ENCODE measurements at places on chromosomes 13 and 19.

GRCh38 chr19:3830621-3831589 is 37.9 kb downstream of the ZFR2 start:
- DNase-seq = no peak

DNA sequence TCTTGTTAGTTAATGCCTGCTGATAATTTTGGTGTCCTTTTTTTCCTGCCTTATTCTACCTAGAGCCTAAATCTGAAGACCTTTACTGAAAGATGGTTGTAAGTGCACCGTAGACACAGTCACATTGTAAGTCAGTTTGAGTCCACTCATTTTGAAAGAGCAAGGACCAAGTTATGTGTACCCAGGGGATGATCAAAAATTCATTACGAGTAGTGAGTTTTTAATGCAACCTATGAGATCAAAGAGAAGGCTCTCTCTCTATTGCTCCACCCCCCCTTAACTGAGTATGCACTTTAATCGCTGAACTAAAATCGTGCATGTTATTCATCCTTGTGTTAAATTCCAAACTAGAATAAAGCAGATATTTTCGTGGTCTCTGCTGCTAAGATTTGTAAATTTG is 1.8 kb downstream of the RAP2A start:
- DNase-seq = peak; percentile 28

DNA sequence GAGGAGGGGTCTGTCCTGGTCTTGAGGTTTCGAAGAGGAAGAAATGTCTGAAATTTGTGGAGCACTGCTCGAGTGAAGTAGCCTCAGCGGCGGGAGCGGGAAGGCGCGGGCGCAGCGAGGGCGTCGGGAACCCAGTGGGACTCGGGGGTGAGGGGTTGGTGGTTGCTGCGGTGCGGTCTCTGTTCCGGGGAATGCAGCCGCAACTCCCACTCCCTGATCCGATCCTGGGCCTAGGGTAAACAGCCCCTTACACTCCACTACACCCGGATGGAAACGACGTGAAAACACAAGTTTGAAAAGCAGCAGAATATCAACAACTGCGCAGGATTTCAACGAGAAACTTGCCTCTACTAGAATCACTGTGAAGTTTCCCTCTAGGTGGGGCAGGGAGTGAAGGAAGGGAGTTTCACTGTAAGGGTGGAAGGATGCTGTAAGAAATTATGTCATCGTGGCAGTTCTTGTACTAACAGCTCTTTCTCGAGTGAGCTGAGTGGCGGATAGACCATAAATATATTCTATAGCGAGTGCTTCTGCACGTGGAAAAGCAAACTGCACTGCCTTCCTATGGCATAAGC is 2.0 kb upstream of the KLF12 start:
- peak; percentile 69 for DNase-seq

DNA sequence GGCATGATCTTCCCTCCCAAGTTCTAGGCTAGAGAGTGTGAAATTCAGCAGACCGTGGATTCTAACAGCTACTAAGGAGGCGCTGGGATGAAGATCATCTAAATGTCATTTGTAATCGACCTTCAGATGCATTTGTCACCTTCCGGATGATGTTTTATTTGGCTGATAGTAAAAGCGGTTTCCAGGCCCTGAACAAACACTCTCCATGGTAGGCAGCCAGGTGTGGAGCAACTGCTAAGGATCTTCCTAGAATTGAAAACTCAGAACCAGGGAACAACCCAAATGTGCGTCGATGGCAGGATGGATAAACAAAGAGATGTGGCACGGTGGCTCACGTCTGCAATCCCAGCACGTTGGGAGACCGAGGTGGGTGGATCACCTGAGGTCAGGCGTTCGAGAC is 107.2 kb upstream of the CACNA1A start:
- DNase-seq = no peak

GRCh38 chr19:47104680-47105079 is 8.9 kb downstream of the ZC3H4 start:
- no peak for DNase-seq

- DNase-seq = no peak
These were observed 31.9 kb upstream of the USPL1 start for GRCh38 chr13:30585748-30586262.

- DNase-seq = no peak
These were observed 2.9 kb upstream of the FRY start for GRCh38 chr13:32028711-32029110.

- DNase-seq = peak; percentile 79
These were observed 85.0 kb upstream of the UBL3 start for GRCh38 chr13:29935309-29935981.

DNA sequence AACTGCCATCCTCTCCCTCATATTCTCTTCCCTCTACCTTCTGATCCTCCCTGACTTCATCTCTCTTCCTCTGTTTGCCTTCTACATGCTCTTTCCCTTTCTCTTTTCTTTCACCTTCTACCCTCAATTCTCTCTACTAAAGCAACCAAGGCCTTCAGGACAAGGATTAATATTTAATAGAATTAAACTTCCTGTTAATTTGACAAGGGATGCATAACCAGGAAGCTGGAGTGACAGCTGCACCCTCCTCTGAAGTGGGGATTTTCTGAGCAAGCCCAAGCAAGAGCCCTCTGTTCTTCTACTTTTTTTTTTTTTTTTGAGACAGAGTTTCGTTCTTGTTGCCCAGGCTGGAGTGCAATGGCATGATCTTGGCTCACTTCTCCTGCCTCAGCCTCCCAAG is 63.4 kb upstream of the MED4 start:
- peak; percentile 27 for DNase-seq

- no peak for DNase-seq
These were observed 465.6 kb downstream of the ITGBL1 start for GRCh38 chr13:101917833-101918661.

GRCh38 chr13:88526853-88527215 is 855.7 kb downstream of the SLITRK5 start:
- DNase-seq = no peak

- no peak for DNase-seq
These were observed 123.2 kb upstream of the VSTM2B start for GRCh38 chr19:29402563-29402962.

- no peak for DNase-seq
These were observed 310.0 kb downstream of the RBM26 start for GRCh38 chr13:79096099-79096498.

GRCh38 chr13:51714663-51715168 is 89.2 kb downstream of the DHRS12 start:
- no peak for DNase-seq

DNA sequence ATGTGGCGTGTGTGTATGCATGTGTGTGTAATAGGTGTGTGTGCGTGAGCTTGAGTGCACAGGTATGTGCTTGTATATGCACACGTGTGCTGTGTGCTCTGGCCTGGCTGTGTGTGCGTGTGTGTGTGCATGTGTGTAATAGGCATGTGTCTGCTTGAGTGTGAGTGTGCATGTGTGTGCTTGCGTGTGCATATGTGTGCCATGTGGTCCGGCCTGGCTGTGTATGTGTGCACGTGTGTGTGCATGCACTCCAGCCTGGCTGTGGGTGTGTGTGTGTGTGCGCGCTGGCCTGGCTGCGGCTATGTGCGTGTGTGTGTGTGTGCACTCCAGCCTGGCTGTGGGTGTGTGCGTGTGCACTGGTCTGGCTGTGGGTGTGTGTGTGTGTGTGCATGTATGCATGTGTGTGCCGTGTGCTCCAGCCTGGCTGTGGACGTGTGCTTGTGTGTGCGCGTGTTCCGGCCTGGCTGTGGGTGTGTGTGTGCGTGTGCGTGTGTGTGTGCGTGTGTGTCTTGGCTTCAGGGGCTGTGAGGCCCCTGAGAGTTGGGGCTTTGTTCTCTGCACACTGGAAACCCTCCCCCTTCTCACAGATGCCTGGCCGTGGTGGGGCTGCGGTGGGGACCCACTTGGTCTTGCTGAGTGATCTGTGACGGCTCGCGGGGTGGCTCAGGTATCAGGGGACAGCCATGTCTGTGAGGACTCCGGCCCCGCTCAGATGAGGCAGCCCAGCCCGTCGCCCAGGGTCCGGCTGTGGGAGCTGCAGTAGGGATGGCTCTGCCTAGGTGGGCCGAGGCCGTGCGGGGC is 8.2 kb downstream of the SPPL2B start:
- DNase-seq = no peak

- DNase-seq = peak; percentile 57
These were observed 4.7 kb upstream of the GNA15 start for GRCh38 chr19:3131168-3131567.

GRCh38 chr13:88958821-88959220 is 1287.7 kb downstream of the SLITRK5 start:
- no peak for DNase-seq

DNA sequence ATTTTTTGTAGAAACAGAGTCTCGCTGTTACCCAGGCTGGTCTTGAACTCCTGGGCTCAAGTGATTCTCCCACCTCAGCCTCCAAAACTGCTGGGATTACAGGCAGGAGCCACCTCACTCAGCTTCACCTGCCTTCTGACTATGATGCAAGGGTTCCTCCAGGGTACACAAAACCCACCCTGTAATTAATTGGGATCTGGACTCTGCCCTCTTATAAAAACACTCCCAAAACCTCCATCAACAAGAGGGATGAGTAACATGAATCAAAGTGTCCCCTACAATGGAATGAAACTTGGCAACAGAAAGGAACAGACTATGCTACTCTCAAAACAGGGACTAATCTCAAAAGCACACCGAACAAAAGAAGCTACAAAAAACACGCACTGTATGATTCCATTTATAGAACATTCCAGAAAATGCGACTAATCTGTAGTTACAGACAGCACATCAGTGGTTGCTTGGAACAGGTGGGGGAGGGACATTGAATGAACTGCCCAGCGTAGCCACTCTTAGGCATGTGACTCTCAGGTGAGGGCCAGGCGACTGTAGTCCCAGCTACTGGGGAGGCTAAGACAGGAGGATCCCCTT is 3.2 kb upstream of the PRR36 start:
- DNase-seq = no peak

DNA sequence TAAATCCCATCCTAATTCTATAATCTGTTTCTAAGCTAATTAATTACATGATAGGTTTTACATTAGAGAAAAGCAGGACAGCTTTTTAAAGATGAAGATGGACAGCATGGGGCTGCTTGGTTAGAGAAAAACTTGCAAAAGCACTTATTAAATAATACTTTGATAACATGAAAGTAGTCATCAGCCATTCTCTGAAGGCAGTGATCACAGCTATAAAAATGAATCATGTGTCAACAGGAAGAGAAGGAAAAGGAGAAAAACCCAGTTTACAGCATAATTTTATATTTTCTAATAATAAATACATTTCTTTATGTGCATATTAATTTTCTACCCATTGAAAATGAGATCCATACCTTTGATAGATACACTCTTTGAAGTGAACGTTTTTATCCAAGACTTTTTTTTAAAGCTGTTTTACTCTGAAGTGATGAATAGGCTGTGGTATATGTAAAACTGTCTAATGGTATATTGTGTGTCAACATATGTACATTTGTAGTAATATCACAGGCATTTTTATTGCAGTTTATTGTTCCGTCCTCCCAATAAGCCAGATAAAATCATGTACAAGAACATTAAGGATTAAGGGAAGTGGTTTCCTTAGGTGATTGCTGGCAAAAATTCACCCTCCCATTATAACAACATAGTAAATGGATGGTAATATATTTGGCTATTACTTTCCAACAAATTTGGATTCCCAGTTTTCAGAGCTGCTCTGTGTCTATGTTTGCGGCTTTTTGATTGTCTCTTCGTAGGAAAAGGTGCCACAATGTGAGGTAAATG is 1.3 kb upstream of the KLF5 start:
- DNase-seq = no peak

- DNase-seq = no peak
These were observed 3.6 kb upstream of the A1BG start for GRCh38 chr19:58356766-58357480.

- DNase-seq = no peak
These were observed at the start of gene PTPRH for GRCh38 chr19:55208880-55209692. PTPRH (minus strand) TSS chr19:55209501; CDS start chr19:55209433, 68 bp downstream.

GRCh38 chr13:31929031-31929770 is 102.4 kb upstream of the FRY start:
- DNase-seq = no peak

- no peak for DNase-seq
These were observed 33.2 kb upstream of the CASP14 start for GRCh38 chr19:15015946-15016542.

DNA sequence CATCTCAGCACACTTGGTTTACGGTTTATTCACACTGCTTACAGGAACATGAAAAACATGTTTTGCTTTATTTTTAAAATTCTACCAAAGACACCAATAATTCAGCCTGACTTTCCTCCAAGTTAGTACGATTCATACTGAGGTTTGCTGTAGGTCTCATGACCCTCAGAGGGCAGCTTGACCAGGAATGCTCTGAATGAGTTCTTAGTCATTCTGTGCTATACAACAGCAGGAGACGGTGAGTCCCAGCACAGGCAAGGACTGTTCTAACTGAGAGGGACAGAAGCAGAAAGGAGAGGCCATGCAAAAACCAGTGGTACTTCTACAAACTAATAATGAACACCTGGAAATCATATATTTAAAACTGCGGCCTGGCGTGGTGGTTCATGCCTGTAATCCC is 6.4 kb downstream of the GRTP1 start:
- DNase-seq = no peak

- no peak for DNase-seq
These were observed 96.7 kb downstream of the CRYL1 start for GRCh38 chr13:20428666-20429644.

- DNase-seq = peak; percentile 19
These were observed 643.1 kb upstream of the ARGLU1 start for GRCh38 chr13:107211073-107211472.

GRCh38 chr13:71454509-71454908 is 412.5 kb downstream of the DACH1 start:
- DNase-seq = no peak

- no peak for DNase-seq
These were observed 7.9 kb downstream of the FOSB start for GRCh38 chr19:45475537-45476291.

GRCh38 chr13:36134632-36135031 is 3.5 kb upstream of the DCLK1 start:
- DNase-seq = no peak

DNA sequence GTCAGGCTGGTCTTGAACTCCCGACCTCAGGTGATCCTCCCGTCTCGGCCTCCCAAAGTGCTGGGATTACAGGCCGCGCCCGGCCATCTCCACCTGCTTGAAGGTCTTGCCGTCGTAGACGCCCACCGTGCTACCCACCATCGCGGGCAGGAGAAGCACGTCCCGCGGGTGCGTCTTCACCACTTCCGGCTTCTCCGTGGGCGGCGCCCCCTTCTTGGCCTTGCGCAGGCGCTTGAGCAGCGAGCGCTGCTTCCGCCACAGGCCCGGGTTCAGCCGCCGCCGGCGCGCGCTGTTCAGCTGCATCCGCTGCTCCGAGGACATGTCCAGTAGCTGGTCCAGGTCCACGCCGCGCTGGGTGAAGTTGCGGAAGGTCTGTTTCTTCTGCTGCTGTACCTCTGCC is 21.6 kb downstream of the EFNA2 start:
- no peak for DNase-seq

GRCh38 chr19:29625186-29625651 is 19.1 kb downstream of the POP4 start:
- DNase-seq = no peak

GRCh38 chr19:45336696-45337251 is 3.8 kb upstream of the KLC3 start:
- DNase-seq = no peak

DNA sequence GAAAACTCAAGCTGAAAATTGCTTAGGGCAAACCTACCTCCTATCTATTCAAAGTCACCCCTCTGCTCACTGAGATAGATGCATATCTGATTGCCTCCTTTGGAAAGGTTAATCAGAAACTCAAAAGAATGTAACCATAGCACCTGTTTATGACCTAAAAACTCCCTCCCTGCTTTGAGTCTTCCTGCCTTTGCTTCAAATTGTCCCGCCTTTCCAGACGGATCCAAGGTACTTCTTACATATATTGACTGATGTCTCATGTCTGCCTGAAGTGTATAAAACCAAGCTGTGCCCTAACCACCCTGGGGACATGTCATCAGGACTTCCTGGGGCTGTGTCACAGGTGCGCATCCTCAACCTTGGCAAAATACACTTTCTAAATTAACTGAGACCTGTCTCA is 118.6 kb downstream of the TBC1D4 start:
- DNase-seq = no peak

Measured in CD4-positive, alpha-beta T cell treated with Interleukin-17A for 1 hour (primary cell).